ENCODE measurements at places on chromosomes 1 and 21. TPM values are rescaled to one million over a fixed set of nuclear protein-coding genes. Genes with fewer than 3 reads are reported as not detected.

Gene RCSD1
- total RNA-seq: not detected

Gene NR1I3
- total RNA-seq: not detected

Gene THAP3
- 16.7 TPM for total RNA-seq

Gene SASS6
- 3.7 TPM for total RNA-seq

Gene CRYBG2
- 1.5 TPM for total RNA-seq

Gene HSPA6
- 1.4 TPM for total RNA-seq

Gene UBASH3A
- 0.13 TPM for total RNA-seq

Gene NGF
- 1.3 TPM for total RNA-seq

Gene DNAJC28
- total RNA-seq: 0.48 TPM

Gene LEMD1
- not detected for total RNA-seq

Gene PRAMEF6
- total RNA-seq: not detected

Gene ATP1A4
- total RNA-seq: not detected
